Peyer's patch (tissue), 4 donors: ENCODE measurements at places on chromosomes 16 and 17. TPM values are rescaled to one million over a fixed set of nuclear protein-coding genes. Genes with fewer than 3 reads are reported as not detected.

Gene CLEC18C
- total RNA-seq: 1.2 TPM

Gene EMC8
- total RNA-seq: 38.9 TPM

Gene SLFN14
- not detected for total RNA-seq

Gene TNFRSF13B
- 3.2 TPM for total RNA-seq

Gene DPEP1
- total RNA-seq: 1,661 TPM
